ENCODE measurements at places on chromosomes 13 and 19. TPM values are rescaled to one million over a fixed set of nuclear protein-coding genes. Genes with fewer than 3 reads are reported as not detected.

RNF17 gene
- 0.73 TPM for polyA plus RNA-seq

EGLN2 gene
- polyA plus RNA-seq: 51.7 TPM

MYPOP gene
- polyA plus RNA-seq: 4.2 TPM

C19orf67 gene
- polyA plus RNA-seq: not detected

APOC4 gene
- not detected for polyA plus RNA-seq

PCDH17 gene
- polyA plus RNA-seq: 8.2 TPM

DNA sequence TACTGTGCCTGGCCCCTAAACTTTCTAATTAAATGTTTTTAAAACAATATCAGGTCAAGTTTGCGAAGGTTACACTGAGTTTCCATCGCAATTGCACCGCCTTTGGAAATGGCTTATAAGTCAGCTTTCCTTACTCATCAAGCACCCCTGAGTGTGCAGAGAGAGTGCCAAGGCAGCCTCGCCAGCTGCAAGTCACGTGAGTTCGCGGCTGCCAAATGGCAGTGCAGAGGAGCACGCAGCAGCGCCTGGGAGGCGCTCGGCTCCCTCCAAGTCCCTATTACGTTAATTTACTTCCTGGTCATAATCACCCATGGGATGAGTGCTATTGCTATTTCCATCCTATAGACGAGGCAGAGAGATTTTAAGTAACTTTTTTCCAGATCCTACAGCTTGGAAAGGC lies 319.6 kb downstream of the TEX29 start:
- DNase-seq: peak; percentile 73

- no peak for DNase-seq
Observed at GRCh38 chr13:67410645-67411044, 180.5 kb upstream of the PCDH9 start.

- DNase-seq: peak; percentile 1
Observed at GRCh38 chr13:67408798-67409197, 178.7 kb upstream of the PCDH9 start.

Data from muscle of leg (tissue), 16 donors.